GM12864 (cell line): ENCODE measurements at places on chromosomes 4 and X.
A peak's percentile ranks its signal among the peaks of the same experiment; 100 is the strongest.

- DNase-seq = no peak
Measured at GRCh38 chrX:110268886-110269285, 49.0 kb downstream of the AMMECR1 start.

GRCh38 chr4:110712486-110712885 lies 89.6 kb upstream of the PITX2 start:
- no peak for DNase-seq

- DNase-seq = no peak
Measured at GRCh38 chr4:74157154-74157553, 764 bp upstream of the MTHFD2L start.

- DNase-seq = no peak
Measured at GRCh38 chrX:2610246-2611170, 80.6 kb upstream of the CD99 start.

GRCh38 chr4:19403786-19404370 lies 847.8 kb upstream of the SLIT2 start:
- no peak for DNase-seq

DNA sequence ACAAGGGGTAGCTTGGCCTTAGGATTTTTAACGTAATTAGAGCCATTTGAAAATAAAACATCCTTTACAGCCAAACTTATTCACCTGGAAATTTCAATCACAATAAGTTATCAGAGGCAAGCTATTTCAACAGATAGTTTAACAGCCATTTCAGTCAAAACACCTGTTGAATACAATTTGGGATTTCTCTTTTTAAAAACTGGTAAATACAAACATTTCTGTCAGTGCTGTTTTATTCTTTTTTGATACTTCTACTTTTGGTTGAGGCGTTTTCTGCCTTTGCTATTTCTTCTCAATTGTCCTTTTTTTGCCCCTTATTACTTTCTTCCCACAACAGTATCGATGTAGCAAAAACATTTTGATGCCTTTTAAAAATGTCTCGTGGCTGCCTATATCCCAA lies 2.1 kb upstream of the DACH2 start:
- no peak for DNase-seq

DNA sequence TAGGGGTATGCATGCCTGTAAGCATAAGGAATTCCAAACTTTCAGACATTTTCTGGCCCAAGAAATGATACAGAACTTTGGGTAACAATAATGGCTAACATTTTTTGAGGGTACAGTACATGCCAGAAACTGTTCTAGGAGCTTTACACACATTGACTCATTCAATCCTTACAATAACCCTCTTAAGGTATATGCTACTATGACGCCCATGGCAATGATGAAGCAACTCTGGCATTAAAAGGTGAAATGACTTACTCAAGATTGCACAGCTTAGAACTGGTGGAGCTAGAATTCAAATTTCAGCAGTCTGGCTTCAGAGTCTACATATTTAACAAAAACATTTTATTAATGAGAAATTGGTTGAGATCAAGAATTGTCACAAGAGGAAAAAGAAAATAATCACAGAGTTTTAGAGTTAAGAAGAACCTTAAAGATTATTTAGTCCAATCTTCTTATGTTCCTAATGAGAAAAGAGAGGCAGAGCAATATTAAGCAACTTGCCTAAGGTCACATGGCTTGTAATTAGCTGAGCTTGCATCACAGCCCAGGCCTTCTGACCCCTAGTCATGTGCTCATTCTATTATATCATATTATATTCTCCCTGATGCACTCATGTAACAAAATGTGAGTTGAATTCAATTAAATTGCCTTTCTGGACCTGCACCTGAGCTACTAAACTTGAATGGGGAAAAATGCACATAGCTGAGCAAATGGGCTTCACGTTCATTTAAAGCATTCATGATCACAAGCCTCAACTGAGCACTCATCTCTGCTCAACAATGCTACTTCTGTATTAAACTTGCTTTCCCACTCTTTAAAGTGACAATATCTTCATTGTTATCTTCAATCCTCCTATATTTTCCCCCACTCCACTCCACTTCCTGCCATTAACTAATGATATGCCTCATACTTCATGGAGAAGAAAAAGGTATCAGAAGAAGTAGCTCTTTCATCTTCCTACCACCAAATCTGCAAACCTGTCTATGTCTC lies 73.2 kb downstream of the ENOX2 start:
- DNase-seq = no peak

- DNase-seq = no peak
Measured at GRCh38 chrX:148854306-148854705, 353.9 kb downstream of the AFF2 start.

GRCh38 chrX:41116948-41117347 lies 31.7 kb downstream of the USP9X start:
- peak; percentile 65 for DNase-seq

GRCh38 chr4:156391325-156391653 lies 437.6 kb upstream of the CTSO start:
- DNase-seq = no peak
